GM04503 (cell line): ENCODE measurements at places on chromosomes 4 and X.

- peak; percentile 50 for DNase-seq
These were observed 359.6 kb upstream of the PITX2 start for GRCh38 chr4:110982486-110982885.

DNA sequence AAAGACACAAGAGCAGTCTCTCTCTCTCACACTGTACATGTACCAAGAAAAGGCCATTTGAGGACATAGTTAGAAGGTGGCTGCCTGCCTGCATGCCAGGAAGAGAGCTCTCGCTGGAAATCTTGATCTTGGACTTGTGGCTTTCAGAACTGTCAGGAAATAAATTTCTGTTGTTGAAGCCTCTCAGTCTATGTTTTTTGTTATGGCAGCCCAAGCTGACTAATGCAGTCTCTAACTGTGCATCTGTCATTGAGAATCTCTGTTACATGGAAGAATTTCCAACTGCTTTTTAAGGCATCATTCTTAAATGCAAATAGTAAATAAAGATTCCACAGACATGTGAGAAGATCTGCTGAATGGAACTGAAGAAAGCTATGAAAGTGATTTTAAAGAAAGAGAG, 198.3 kb downstream of the PCDH10 start:
- DNase-seq, result no peak

DNA sequence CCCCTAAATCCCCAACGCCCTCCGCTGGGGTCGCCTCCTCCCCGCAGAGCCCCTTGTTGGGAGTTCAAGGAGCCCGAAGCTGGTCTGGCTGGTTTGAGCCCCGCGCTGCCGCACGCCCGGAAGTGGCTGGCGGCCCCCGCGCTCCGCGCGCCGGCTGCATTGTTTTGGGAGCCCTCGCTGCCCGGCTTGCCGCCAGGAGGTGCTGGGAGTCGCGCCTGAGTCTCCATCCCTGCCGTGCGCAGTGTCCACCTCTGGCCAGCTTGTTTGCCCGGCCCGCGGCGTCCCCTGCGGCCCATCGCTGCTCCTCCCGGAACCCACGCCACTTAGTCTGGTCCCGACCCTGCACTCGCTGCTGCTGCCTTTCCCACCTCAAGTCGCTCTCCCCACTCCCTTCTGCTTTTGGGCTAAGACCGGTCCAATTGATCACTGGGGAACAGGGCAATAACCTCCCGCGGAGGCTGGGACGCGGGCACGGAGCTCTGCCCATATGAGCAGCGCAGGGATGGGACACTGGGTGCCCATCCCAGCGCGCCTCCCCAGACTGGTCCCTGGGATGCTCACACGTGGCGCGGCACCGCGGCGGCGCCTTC, 2.2 kb upstream of the SFRP2 start:
- no peak for DNase-seq

DNA sequence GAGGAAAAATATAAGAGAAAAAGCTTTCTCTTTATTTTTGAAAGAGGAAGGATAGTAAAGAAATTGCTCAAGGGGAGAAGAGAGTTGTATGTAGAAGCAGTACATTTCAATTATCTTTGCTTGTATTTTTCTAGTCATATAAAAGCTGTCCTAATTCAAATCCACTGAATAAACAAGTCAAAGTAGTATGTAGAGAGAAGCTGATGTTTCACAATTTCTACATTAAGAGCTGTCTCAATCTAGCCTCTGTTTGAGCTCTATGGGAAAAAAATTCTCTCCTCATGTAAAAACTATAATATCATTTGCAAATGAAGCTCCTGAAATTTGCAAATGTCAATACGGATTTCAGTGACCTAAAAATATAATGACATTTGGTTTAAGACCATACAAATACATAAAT, 52.6 kb downstream of the CHM start:
- DNase-seq, result no peak

DNA sequence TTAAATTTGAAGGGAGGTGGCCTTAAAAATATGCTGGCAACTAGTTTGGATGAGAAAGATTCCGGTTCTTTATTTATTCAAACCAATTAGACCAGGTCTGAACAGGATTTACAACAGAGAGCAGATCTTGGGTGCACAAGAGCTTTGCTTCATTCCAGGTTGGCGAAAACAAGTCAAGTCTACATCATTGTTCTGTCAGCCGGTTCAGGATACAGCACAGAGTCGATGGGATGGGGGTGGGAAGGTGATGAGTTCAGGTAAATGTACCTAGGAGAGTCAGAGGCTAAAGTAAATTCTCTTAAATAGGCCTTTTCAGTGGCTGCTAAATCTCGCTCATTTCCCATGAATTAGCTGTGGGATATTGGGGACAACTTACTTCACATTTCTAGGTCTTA, 882 bp upstream of the STIM2 start:
- no peak for DNase-seq

DNA sequence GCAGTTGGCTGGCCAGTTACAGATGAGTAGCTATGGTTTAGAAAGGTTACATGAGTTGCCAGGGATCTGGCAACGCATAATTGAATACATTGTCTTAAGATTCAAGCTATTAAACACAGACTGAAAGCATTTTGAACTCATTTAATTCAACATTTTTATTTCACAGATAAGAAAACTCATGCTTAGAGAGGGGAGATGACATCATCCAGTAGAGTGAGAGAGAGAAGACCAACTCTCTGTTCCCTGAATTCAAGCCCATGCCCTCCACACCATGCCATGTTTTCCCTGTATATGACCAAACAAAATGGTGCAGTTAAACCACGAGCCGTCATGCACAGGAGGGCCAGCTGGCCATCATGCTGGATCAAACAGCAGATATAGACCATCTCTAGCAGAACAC, 22.6 kb downstream of the SNCA start:
- DNase-seq, result no peak
